ENCODE measurements at places on chromosomes 4 and X.

DNA sequence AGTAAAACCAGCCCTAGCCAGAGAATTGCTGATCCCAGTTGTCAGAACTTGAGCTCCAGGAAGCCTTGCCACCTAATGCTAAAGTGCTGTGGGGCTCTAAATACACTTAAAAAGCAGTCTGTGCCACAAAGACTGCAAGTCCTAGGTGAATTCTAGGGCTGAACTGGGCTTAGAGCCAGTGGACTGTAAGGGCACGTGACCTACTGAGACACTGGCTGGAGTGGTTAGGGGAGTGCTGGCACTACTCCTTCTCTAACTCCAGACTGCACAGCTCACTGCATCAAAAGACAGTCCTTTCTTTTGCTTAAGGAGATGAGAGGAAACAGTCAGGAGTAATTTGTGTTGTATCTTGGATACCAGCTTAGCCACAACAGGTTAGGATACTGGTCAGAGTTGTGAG lies 1240.2 kb downstream of the FAM133A start:
- no peak for DNase-seq

- no peak for DNase-seq
These were observed 24.7 kb downstream of the MID2 start for GRCh38 chrX:107850422-107850765.

GRCh38 chrX:137194164-137194563 lies 160.4 kb upstream of the GPR101 start:
- no peak for DNase-seq

- no peak for DNase-seq
These were observed 59.3 kb downstream of the MAML3 start for GRCh38 chr4:140094438-140095420.

DNA sequence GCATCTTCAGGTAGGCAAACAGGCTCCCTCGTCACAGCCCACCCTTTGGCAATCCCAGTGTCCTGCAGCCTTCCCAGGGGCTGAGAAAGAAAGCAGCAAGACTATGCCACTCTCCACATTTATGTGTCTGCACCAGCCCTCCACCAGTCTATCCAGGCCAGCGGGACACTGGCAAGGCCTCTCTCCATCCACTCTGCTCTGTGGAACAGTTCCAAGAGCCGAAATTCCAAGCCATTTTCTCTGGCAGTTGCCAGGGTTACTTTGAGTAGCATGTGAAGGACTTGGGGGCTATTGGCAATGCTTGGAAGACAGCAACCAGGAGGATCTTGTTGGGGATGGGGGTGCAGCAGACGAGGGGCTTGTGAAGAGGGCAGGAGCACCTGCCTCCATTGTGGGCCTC lies 52.1 kb downstream of the TSC22D3 start:
- no peak for DNase-seq

- DNase-seq: no peak
These were observed 45.9 kb downstream of the GAK start for GRCh38 chr4:886244-886643.

DNA sequence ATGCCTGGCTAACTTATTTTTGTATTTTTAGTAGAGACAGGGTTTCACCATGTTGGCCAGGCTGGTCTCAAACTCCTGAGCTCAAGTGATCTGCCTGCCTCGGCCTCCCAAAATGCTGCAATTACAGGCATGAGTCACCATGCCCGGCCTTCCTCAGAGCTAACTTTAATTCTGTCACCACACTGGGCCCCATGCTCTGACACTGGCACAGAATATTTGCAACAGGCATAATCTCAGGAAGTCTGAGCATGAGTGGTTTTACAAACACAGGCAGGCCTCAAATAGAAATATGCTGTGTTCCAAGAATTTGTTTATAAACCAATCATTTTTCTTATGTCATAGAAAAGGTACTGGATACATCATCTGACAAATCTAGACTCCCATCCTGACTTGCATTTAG lies 32.7 kb upstream of the FAM9C start:
- no peak for DNase-seq

DNA sequence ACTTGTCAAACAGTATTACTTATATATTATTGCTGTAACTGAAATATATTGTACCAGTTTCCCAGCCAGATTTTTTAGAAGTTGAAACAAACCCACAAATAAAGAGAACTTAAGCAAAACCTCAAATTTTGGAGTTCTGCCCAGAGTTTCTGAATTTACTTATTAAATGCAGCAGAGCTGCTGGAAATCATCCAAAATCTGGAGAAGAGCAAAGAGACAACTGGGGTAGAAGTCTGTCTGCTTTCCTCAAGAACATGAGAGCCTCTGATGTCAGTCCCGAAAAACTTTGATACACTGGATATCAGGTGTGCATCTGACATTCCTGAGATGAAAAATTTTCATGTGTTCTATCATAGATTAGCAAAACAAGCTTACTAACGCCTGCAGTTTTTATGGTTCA lies 325.9 kb downstream of the NR3C2 start:
- DNase-seq: no peak

GRCh38 chrX:96244955-96245354 lies 439.7 kb upstream of the DIAPH2 start:
- no peak for DNase-seq

- DNase-seq: no peak
These were observed 367.5 kb upstream of the CTSO start for GRCh38 chr4:156321203-156321602.

All from activated CD8-positive, alpha-beta memory T cell treated with anti-CD3 and anti-CD28 coated beads for 4 hours (primary cell).